ENCODE measurements at places on chromosomes 12 and 14.

DNA sequence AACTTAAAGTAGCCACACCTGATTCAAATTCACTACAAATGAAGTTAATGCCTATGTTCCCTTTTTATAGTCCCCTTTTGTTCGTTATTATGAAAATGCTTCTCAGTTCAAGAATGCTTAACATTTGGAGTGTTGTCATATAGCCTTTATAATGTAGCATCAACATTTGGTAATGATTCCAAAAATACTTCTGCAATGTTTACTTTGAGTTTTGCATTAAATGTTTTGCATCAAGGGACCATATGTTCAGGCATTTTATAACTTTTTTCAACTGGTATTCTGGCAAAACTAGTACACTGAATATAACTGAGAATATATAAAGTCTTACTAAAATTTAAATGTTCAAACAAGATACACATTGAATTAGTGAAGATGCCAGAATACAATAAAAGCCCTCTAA, 209.6 kb upstream of the SLC16A7 start:
- no peak for DNase-seq

GRCh38 chr12:121443911-121444841, 44.3 kb downstream of the RNF34 start:
- no peak for DNase-seq

DNA sequence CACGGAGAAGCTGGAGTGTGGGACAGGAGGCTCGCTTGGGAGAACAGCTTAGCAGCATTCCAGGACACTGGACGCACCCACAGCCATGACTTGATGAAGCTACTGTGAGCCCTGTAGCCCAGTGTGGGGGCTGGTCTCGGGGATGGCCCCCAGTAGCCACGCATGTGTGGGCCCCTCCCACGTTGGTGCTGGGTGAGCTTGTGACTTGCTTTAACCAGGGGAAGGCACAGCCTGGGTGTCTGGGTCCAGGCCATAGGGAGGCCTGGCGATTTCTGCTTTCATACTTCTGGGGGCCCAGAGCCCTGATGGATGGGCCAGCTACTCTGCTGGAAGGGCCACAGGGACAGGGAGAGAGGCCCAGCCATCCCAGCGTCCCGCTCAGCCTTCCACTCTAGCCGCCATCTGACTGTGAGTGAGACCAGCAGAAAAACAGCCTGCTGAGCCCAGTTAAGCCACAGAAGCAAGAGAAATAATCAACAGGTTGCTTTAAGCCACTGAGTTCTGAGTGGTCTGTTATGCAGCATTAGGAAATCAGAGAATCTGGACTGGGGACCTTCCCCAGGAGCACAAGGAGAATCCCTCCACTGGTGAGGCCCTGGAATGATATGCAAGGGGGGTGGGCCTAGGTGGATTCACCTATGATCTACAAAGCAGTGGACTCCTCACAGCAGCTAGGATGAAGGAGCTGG, 16.1 kb downstream of the DIO3 start:
- DNase-seq = no peak

DNA sequence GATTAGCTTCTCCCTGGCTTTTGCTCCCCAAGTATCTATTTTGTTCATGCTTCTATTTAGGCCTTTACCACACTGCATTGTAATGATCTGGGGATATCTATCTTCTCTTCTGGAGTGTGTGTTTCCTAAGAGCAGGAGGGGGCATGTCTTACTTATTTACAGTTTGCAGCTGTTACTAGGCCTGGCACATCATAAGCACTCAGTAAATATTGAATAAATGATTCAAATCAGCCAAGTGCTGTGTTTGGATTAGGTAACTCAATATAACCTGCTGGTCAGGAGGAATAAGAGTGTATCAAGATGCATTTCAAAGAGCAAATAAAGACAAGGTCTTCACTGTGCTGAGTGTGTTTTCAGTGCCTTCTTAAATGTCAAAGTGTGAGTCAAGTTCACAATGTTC, 186.1 kb downstream of the FOXG1 start:
- DNase-seq = no peak

Data from activated CD8-positive, alpha-beta memory T cell treated with anti-CD3 and anti-CD28 coated beads for 24 hours (primary cell).